ENCODE measurements at places on chromosomes 4 and X.

GRCh38 chr4:89301902-89302301, 5.7 kb downstream of the GPRIN3 start:
- DNase-seq: no peak

- DNase-seq: no peak
These were observed 24.0 kb downstream of the RBMX start for GRCh38 chrX:136856551-136856950.

DNA sequence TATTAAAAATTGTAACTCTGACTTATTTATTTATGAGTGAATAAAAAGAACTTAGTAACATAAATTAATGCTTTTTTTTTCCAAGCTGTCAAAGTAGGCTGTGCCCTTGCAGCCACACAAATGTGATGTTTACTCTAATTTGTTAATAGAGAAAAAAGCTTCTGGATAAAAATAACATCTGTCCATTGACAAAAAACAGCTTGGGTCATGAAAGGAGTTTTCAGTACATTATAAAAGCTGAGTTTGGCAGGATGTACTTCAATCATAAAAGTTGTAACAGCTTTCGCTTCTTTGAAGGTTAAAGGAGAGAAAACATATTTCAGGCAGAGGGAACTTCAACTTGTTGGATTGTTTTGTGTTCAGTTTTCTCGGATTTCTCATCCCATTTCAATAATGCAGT, 105.6 kb downstream of the SLC4A4 start:
- DNase-seq: no peak

GRCh38 chrX:78643874-78644273, 15.3 kb downstream of the RTL3 start:
- DNase-seq: no peak

- DNase-seq: no peak
These were observed 119.0 kb upstream of the OR13H1 start for GRCh38 chrX:131424895-131425294.

DNA sequence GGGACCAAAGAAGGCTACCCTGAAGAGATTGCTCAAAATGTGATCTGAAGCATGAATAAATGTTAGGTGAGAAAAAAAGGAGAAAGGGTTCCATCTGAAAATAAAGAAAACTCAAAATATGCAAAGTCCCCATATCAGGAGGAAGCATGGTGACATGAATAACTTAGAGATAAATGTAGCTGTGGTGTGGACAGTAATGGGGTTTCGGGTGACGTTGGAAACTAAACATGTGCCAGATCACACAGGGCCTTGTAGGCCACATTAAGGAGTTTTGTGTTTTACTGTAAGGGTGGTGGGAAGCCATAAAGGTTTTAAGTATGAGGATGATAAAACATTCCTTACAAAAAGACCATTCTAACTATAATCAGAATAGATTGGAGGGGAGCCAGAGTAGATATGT, 40.3 kb upstream of the ACSL4 start:
- DNase-seq: no peak

GRCh38 chr4:105895583-105896460, 551 bp downstream of the NPNT start:
- no peak for DNase-seq

DNA sequence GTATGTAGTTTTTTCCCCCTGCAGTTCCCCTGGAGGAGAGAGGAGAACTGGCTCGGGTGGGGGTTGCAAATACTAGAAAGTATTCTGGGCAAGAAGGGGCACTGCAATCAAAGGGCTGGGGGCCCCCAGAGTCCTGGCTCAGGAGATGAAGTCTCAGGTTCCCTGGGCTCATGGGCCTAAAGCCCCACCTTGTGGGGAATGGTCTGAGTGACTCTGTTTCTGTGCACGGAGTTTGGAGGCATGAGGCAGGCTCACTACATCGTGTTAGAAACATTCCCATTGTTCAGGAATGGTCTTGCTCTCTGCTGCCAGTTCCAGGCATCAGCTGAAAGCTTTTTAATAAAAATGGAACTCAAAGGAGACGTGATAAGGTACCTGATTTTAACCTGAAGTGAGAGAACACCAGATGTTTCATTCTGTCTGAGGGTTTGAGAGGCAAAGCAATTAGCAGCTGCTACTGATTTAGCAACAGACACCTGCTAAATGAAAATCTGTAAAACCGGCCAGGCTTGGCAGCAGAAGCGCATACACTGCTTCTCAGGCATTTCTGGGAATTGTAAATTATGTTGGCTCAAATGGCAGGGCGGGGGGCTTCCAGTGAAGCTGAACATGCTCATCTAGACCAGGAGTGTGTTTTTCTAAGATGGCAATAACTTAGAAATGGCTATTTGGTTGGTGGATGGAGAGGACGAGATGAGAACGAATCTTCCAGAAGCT, 122.7 kb downstream of the TMEM164 start:
- no peak for DNase-seq

- no peak for DNase-seq
These were observed 246.3 kb upstream of the ANKRD50 start for GRCh38 chr4:124958847-124959246.

GRCh38 chrX:113539599-113540356, 699.1 kb upstream of the AMOT start:
- no peak for DNase-seq

Data from SJSA1 (cell line).